ENCODE measurements at places on chromosomes 5 and 9. TPM values are rescaled to one million over a fixed set of nuclear protein-coding genes. Genes with fewer than 3 reads are reported as not detected.

- DNase-seq = no peak
Observed at GRCh38 chr5:56328753-56329560, 95.8 kb upstream of the ANKRD55 start.

DNA sequence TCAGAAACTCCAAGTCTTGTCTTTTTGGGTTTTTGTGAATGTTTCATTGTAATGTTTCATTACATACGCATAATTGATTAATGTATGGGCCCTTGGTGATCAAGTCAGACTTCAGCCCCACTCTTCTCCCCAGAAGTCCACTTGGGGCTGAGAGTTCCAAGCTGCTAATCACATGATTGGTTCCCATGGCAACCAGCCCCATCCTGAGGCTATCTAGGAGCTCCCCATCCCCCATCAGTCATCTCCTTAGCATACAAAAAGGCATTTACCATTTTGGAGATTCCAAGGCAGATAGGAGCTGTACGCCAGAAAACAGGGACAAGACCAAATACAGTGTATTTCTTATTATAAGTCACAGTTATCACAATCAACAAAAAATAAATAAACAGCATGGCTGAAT is 22.9 kb upstream of the SYK start:
- no peak for DNase-seq

DNA sequence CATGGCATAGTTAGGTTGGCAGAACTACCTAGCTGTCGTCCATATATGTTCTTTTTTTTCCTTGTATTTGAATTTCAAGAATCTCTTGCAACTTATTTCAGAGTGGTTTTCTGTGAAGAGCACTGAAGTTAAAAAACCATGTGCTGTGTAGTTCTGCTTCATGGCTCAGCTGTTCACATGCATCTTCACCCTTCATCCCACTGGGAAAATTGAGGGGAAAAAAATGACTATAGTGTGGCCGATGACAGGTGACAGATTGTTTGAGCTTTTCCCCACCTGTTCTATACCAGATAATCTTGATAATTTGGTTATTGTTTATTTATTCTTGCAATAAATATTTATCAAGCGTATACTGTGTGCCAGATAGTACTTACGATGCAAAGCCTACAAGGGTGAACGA is 77.8 kb downstream of the AOPEP start:
- peak; percentile 52 for DNase-seq

Gene TMEM174
- not detected for total RNA-seq

Gene TRPM6
- total RNA-seq = not detected

DNA sequence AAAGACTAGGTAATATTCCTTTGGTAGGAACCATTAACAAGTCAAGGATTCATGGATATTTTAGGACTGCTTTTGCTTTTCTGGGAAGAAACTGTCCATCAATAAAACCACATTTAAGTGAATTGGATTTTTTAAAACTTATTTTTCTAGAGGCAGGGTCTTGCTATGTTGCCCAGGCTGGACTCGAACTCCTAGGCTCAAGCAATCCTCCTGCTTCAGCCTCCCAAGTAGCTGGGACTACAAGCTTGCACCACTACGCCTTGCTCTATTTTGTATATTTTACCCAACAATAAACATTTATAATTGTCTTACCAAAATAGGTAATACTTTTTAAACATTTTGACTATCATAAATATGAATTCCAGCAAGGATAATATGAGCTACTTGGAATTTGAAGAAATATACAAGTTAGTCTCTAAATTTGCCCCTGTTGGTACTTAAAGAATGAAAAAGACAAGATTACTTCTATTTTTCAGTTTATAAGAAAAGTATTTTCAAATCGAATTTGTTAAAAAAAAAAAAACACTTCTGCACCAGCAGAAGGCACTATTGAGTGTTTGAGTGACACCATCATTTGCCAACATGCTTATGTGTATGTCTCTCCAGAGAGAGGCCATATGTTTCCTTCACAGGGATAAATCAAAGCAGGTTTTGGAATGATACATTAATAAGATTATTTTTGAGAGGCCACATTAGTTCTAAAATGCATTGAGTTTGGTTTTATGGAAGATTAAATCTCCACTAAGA is 60.0 kb upstream of the CARTPT start:
- DNase-seq = peak; percentile 23
